Activated CD8-positive, alpha-beta memory T cell treated with anti-CD3 and anti-CD28 coated beads for 48 hours (primary cell): ENCODE measurements at places on chromosomes 6 and 20.

DNA sequence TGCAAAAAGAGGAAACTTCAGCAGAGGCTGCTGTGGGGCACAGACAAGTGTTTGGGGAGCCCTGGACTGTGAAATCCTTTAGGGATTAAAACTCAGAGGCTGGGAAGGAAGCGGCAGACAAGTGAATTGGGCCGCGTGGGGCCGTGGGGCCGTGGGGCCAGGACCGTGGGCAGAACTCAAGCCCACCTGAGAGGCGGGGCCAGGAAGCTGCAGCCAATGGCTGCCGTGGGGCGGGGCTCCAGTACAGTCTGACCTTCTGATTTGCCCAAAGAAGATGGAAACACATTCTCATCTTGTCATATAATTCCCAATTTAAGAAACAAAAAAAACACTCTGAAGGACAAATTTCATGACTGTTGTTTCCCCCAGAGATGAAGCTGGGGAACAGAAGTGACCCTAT is 55.4 kb downstream of the ANKRD60 start:
- DNase-seq = no peak

DNA sequence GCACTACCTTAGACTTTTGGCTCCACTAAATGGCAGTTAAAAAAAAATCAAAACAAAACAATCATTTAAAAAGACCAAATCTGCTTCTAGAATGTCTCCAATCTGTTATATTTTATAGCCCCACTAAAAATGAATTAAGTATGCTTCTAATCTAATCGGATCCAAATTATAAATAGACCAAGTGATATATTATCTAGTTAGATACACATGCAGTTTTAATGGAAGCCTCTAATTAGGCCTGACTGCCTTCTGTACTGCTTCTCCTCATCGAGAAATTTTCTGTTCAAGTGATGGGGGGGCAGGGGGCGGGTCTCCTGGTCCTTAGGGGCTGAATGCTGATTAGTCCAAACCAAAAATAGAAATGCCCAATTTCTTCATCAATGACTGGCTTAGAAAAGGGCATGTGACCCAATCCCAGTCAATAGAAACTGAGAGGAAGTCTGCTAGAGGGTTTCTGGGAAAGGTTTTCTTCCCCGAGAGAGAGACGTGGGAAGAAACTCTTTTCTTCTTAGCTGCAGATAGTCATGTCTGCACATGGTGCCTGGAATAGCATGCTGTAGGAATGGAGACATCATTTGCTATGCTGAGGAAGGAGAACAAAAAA is 6.9 kb downstream of the SESN1 start:
- DNase-seq = no peak

- no peak for DNase-seq
Measured at GRCh38 chr6:167548451-167548850, 223.6 kb downstream of the TTLL2 start.

DNA sequence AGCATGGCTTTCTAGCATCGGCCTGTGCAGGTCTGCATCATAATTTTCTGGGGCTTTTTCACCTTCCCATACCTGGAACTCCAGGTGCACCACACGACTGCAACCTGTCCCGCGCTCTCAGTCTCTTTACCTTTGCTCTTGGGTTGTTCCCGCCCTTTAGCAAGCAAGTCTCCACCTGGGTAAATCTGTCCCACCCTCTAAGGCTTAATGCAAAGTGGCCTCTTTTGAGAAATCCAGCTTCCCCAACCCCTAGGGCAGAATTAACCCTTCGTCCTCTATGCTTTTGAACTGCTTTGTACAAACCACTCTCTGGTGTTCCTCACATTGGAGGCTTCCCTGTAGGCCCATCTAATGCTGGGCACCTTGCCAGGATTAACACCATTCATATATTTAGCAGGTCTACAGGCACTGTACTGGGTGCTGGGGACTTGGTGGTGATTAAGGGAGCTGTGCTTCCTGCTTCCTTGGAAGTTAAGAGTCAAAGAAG is 2.8 kb downstream of the ITPR3 start:
- no peak for DNase-seq
